Stimulated activated CD8-positive, alpha-beta memory T cell treated with anti-CD3 and anti-CD28 coated beads, Interleukin-4, amount 100 ng/mL, for 1 hour (primary cell): ENCODE measurements at places on chromosomes 7 and 10.

GRCh38 chr7:103073989-103074518, 542 bp downstream of the FBXL13 start:
- DNase-seq: no peak

DNA sequence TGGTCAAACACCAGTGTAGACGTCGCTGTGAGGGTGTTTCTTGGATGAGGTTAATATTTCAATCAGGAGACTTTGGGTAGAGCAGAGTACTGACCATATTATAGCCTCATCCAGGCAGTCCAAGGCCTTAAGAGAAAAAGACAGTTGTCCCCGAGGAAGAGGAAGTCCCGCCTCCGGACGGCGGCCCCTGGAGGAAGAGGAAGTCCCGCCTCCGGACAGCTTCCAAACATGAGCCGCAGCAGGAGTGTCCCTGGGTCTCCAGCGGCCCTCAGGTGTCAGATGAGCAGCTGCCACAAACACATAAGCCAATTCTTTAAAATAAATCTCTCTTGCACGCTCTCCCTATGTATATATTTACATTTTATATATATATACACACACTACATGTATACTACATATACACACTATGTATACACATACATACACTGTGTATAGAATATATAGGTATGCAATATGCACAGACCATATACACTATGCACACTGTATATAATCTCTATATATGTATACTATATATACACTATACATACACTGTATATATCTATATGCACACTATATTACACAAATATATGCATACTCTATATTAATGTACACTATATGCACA, 37.5 kb downstream of the PWWP2B start:
- no peak for DNase-seq

DNA sequence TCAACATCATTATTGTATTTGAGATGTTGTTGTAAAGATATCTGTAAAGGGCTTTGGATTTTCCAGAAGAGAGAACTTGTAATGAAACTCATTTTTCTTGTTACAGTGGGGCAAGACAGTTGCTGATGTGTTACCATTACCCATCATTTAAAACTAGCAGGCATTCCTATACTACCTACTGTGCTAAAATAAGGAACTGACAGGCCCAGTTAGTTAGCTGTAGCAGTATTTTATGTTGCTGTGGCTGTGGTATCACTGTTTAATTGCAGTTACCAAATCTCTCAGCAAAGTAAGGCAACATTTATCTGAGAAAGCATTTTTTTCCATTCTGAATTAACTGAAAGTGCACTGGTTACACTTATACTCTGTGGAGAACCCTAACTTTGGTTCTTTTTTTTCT, 9.9 kb downstream of the ST7 start:
- no peak for DNase-seq

GRCh38 chr7:75658802-75659201, 79.9 kb downstream of the HIP1 start:
- DNase-seq: no peak

GRCh38 chr7:5303591-5304505, 21.1 kb downstream of the SLC29A4 start:
- DNase-seq: no peak

DNA sequence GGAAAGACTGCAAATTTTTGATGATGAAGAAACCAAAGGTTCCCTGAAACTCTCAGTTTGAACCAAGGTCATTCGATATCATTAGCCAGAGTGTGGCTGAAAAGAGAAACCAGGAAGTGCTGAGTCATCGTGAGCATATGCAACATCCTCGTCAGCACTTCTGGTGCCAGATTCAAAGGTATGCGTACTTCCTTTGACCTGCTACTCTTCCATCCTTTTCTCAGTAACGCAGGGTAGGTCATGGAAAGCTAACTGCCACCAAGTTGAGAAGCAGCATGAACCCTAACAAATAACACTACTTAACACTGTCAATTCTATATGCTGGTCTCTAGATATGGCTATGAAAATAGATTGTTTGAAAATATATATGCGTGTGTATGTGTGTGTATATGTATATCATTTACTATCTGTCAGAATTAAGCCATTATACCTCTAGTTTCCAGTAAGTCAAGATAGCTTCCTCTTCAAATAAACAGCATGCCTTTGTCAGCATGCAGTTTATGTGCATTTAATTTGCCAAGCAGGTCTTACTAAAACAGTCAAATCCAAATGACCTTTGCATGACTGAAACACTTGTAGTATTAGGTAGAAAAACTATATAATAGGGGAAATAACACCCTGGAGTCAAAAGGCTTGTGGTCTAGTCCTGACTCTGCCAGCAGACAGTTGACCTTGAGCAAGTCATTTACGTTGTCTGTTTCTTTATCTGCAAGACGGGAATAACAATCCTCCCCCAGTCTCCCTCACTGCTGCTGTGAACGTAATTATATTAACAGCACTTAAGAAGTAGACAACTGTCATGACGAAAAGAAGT, 26.4 kb downstream of the CDK6 start:
- DNase-seq: peak; percentile 18

GRCh38 chr10:21061982-21062381, 164.9 kb upstream of the NEBL start:
- no peak for DNase-seq

DNA sequence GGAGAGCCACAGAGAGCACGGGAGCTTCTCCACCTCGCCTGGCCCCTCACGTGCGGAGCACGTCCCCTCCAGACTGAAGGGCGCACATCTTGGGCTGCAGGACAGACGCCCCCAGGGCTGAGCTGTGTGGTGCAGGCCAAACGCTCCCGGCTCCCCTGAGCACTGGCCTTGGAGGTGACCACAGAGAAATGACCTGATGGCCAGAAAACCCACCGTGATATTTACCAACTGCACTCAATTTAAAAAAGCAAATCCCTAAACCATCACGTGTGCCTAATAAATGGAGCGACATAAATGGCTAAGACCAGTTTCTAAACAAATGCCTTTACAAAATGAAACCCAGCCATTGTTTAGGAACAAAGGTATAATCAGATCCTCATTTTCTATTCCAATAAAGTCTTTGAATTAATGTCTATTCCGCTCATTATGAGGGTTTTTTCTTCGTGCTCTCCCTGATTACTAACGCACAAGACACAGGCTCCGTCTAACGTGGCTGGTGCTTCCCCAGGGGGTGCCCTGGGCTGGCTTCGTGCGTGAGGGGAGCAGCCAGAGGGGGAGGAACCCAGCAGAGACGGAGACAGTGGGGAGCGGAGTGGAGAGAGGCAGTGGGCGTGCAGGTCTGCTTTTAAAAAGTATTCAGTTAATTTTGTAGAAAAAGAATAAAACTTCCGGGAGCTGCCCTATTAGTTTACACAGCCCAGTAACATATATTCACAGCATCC, 190.3 kb downstream of the DNAJB6 start:
- DNase-seq: no peak

- no peak for DNase-seq
Measured at GRCh38 chr7:84328571-84328970, 134.0 kb upstream of the SEMA3A start.

- DNase-seq: no peak
Measured at GRCh38 chr7:25707768-25708620, 444.0 kb upstream of the NFE2L3 start.

- no peak for DNase-seq
Measured at GRCh38 chr10:22643775-22644174, 70.6 kb downstream of the PIP4K2A start.

- DNase-seq: no peak
Measured at GRCh38 chr7:42687211-42688055, 224.4 kb downstream of the C7orf25 start.

GRCh38 chr7:11540271-11540761, 291.7 kb downstream of the THSD7A start:
- DNase-seq: no peak

DNA sequence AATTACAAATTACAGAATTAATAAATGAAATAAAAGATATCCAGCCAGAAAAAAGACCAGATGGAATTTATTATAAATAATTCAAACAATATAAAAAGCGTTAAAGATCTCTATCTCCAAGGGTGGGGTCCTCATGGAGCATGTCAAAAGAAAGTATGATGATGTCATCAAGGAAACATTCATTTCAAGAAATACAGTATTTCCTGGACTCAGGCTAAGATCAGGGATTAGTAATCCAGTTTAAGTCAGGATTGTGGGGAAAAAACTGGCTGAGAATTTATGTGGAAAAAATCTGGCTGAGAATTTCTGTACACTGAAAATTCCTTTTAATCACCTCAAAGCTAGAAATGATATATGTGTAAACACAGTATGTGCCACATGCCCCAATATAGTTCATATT, 1075.3 kb downstream of the XPNPEP1 start:
- no peak for DNase-seq

- peak; percentile 5 for DNase-seq
Measured at GRCh38 chr7:36390199-36391090, 783 bp downstream of the ANLN start.

DNA sequence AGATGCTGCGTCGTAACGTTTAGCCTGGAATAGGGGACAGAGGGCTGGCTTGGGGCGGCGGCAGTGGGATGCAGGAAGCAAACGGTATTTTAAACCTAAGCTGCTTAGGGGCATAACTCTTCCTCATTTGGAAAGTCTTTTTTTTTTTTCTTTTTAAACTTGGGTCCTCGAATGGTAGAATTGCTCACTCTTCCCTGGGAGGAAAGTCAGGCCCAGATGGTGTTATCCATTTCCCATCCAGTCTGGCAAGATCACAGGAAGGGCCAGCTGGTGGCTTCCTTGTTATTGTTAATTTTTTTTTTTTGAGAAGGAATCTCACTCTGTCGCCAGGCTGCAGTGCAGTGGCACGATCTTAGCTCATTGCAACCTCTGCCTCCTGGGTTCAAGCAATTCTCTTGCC, 56.6 kb downstream of the TMEM209 start:
- no peak for DNase-seq

DNA sequence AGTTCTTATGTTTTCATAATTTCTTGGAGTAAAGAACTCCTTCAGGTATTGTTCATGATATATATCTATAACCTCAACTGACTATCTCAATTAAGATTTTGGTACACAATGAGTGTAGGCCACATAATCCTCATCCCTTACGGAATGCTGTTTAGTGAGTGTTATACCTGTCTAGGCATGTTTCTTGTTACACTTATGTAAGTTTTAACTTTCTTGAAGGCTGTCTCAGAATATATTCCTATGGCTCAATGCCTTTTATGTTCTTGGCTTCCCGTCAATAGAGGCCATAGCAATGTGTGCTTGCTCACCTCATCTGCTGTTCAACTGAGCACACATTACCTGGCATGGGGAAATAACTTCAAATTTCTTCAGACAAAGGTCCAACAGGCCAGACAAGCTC, 185.1 kb downstream of the CTTNBP2 start:
- no peak for DNase-seq

DNA sequence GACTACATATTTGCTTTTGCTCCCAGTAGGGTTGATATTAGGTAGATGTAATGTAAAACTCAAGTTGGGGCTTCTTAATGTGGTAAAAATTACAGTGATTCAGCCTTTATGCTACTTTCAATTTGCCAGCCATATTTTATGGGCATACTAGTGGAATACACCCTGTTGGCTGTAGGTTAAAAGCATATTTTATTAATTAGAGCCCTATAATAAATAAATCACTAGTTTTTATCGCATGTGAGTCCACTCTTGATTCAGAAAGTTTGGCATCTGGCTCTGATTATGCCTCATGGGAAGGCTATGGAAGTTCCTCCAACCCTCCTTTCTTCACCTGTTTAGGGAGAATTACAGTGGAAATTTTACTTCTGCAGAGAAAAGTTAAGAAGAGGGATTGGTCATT, 390.9 kb downstream of the GATA3 start:
- no peak for DNase-seq

DNA sequence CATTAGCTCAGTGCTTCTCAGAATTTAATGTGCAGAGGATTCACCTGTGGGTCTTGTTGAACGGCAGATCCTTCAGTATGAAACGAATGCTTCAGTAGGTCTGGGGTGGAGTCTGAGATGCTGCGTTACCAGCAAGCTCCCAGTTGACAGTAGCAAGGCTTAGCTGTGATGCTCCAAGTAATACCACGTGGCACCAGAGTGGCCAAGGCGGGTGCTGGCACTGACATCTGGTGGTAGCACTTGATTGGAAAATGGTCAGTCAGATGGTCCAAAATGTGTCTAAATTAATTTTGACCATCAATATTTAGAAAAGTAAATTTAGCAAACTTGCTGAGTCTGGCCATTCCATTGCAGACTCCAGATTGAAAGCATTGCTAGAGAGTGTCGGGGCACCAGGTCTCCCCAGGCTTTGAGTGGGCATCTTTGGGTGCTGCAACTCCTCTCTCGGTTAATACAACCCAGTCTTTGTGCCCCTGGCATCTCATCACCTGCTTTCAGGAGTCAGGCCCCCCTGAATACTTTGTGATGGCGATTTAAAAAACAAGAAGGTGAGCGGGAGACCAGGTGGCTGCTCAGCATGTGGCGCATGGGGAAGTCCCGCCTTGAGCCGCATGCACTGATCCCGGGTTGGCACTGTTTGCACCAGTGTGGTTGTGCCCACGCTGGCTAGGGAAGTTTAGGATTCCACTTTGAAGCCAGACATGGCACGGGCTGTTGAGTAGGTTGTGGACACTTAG, 130.1 kb downstream of the NT5C2 start:
- DNase-seq: no peak

GRCh38 chr7:138926241-138926612, 55.0 kb downstream of the KIAA1549 start:
- DNase-seq: no peak

- DNase-seq: no peak
Measured at GRCh38 chr7:148828965-148829364, 55.1 kb downstream of the EZH2 start.

- no peak for DNase-seq
Measured at GRCh38 chr7:134105841-134106240, 21.3 kb upstream of the LRGUK start.

GRCh38 chr10:61629576-61629975, 33.2 kb upstream of the CABCOCO1 start:
- DNase-seq: no peak

- no peak for DNase-seq
Measured at GRCh38 chr7:139830782-139831501, 1.9 kb downstream of the TBXAS1 start.

DNA sequence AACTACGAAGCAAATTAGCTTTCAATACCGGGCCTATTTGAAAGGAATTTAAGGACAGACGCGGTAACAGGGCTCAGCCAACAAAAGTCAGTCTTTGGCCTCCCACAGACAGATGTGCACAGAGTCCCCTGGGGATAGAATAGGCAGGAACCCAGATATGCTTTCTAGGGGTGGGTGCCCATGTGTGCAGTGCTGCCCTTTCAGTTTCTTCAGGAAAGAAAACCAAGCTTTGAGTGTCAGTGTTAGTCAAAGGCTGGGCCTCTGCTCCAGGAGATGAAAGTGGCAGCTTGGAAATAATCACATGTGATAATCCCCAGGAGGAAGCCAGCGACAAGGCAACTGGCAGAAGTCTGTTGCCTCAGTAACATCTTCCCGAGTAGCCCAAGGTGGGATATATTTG, 43.8 kb upstream of the CSTF2T start:
- no peak for DNase-seq

DNA sequence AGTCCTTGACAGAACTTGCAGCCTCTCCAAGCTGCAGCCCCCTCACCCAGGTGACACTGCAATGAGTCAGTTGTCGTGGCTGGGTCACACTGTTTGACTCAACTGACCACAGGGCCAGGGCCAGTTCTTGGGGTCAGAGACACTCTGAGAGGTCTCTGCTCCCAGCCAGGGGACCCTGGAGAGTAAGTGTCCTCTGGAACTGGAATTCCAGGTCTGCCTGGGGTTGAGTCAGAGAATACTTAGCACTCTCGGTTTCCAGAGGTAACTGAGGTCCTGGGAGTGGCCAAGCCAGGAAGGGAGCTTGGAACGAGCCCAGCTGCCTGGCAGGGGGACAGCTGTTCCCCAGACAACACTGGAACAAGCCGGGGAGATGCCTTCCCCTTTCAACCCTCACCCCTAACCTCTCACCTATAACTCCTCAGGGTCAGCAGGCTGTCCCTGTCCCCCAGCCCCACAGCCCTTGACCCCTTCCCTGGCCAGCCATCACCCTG, 2.2 kb upstream of the MYL10 start:
- DNase-seq: no peak
